ENCODE measurements at places on chromosomes 5 and 9. TPM values are rescaled to one million over a fixed set of nuclear protein-coding genes. Genes with fewer than 3 reads are reported as not detected.
A peak's percentile ranks its signal among the peaks of the same experiment; 100 is the strongest.

The FRMPD1 gene
- total RNA-seq: not detected

The LCP2 gene
- total RNA-seq: 0.50 TPM

DNA sequence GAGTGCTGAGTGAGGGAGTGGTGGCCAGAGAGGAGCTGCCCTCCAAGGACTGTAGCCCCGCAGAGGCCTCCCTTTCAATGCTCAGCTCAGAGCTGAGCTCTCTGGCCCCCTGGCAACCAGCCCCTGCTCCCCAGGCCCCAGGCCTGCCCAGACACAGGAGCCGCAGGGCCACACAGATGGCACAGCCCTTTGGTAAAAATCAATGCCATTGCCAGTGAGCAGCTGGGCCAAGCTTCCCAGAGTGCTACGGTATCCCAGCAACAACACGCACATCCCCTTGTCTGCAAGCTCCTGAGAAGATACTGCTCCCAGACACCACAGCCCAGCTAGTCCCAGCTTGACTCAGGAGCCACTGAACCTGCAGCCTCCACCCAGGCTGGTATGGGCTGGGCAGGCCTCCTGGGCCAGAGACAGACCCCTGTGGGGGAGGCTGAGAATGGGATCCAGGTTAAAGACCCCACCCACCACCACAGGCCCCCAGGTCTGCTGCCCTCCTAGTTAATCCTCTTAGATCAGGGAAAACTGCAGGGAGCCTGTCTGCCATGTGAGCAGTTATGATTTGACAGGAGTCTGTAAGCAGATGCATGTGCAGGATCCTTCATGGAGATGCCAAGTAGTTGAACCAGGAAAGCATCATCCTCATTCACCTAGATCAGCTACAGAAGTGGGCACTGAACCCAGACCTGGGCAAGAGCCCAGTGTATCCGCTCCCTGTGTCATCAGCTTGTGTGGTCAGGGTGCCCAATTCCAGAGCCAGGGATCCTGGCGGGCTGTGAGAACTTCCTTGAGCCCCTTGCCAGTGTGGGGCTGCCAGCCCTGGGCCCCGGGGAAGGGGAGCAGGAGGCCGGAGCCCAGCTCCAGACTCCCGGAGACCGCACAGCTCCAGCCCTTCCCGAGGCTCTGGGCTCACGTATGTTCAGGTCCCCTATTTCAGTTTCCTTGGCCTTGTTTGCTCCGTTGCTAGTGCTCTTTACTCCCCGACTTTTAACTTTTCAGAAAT lies 26.7 kb upstream of the ADAMTS2 start:
- no peak for DNase-seq

GRCh38 chr9:89304020-89304833 lies 6.8 kb upstream of the CKS2 start:
- no peak for DNase-seq

DNA sequence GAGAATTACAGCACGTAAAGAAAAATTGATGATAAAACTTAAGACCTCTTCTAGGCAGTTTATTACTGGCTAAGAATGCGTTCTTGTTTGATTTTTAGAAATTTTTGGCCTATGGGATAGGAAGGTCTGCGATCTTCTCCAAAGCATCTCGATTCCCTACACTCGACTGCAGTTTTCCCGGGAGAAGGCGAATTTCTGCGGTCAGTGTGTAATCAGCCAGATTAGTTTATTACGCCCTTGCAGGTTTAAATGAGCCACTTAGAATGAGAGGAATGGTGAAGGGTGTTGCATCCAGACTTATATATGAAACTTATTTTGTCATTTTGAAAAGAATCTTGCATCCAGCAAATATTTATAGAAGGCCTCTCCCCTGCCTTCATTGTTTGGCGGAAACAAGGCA lies 1.2 kb downstream of the MTAP start:
- DNase-seq: no peak

DNA sequence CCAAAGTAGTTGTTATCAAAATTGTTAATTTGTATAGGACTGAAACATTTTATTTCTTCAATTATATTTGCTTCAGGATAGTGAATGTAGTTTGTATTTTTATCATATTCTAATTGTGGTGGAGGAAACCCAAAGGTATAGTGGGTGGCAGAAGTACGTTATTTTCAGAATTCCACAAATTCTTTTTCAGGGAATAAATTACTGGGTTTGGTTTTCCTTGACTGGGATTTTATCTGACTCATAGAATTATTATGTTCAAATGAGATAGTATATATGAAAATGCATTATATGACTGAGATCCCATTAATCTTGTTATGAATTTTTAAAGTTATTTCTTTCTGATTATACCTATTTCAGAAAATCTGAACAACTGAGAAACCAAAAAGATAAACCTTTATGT lies 73.7 kb downstream of the VPS13A start:
- no peak for DNase-seq

- no peak for DNase-seq
Measured at GRCh38 chr5:179355976-179356974, 11.0 kb upstream of the ADAMTS2 start.

DNA sequence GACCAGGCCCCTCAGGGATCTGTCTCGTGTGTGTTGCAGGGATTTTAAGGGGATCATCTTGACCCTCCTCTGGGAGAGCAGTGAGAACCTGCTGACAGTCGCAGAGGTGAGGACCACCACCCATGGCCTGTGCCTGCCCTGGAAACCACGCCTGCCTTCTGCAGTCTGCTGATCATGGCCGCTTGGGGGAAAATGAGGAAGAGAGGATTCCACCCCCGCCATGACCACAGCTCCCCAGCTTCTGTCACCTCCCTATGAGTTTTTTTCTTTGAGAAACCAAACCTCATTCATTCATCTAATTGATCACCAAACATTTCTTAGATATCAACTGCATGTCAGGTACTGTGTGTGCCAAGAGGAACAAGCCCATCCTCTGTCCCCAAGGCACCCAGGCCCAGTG lies 46.3 kb upstream of the TDRD7 start:
- no peak for DNase-seq

DNA sequence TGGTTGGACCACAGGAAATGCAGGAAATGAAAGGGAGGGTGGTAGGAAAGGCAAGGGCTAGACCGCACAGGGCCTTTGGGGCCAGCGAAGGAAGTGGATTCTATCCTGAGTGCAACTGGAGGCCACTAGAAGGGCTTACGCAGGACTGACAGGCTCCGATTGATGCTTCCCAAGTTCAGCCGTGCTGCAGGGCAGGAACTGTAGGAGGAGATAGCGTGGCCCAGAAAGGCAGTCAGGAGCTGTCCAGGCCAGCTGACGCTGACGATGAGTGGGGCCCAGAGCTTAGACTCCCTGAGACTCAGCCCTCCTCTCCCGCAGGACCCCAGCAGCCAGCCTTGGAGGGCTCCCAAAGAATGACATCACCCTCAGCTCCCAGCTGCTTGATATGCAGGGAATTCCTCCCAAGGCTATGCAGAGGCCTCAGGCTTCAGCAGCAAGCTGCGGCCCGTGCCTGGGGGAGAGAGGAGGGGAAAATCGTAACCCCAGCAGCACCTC lies 48.8 kb downstream of the KCNIP1 start:
- peak; percentile 74 for DNase-seq

- no peak for DNase-seq
Measured at GRCh38 chr9:35342221-35342958, 147.5 kb upstream of the RUSC2 start.

GRCh38 chr9:13786131-13786530 lies 506.6 kb upstream of the MPDZ start:
- DNase-seq: no peak

DNA sequence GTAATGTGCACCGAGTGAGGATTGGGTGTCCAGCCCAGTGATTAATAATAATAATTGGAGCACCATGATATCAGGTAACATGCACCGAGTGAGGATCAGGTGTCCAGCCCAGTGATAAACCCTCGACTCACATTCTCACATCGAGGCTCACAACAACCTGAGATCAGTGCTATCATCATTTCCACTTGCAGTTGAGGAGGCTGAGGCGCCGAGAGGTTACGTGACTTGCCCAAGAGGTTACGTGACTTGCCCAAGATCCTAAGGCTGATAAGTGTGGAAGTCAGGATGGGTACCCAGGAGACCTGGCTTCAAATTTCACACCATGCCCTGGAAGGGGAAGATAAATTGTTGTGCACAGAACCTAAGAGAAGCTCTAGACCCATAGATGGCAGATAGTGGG lies 189.4 kb downstream of the MED10 start:
- no peak for DNase-seq
